Panc1 (cell line): ENCODE measurements at places on chromosomes 4 and X.

- H3K4me3 ChIP-seq: peak overlapping the region; percentile 67
- no peak for DNase-seq
- H3K27ac ChIP-seq: peak overlapping the region; percentile 65
- no peaks in the 10 kb centered on the region for H3K36me3 ChIP-seq
- H3K27me3 ChIP-seq: no peaks in the 10 kb centered on the region
These were observed 668 bp upstream of the TAPT1 start for GRCh38 chr4:16226816-16227461.

- H3K4me1 ChIP-seq: peaks cover 11% of the 10 kb centered on the region
- no peak for DNase-seq
- no peak overlapping the region for H3K4me3 ChIP-seq
- no peaks in the 10 kb centered on the region for H3K27me3 ChIP-seq
- peaks cover 2% of the 10 kb centered on the region for H3K36me3 ChIP-seq
- no peak overlapping the region for H3K27ac ChIP-seq
These were observed 3.8 kb downstream of the TCEAL9 start for GRCh38 chrX:103360092-103360491.

DNA sequence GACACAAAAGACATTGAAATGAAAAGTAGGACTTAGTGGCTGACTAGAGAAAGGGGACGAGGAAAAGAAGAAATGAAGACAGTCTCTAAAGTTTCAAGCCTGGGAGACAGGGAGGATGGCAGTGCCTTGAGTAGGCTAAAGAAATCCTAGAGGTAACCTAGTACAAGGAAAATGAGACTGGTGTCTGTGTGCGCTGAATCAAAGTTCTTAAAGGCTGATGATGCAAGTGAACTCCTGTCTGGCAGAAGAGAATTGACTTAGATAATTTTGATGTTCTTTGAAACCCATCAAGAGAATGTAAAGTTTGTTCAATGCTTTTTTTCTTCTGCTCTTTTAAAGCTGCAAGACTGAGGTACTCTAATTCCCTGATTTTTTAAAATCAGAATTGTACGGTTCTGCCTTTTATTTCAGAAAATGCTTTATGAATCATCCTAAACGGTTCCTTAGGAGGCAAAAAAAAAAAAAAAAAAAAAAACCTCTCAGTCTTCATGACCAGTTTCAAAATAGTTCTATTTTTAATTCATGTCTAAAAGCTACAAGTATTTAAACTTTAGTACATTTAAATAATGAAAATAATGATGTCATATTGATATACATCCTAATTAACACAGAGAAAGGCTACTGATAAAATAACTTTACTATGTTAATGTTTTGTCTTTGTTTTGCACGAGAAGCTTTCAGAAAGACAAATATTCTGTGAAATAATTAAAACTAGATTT is 189.8 kb downstream of the PPP3CA start:
- H3K27ac ChIP-seq: no peak overlapping the region
- no peaks in the 10 kb centered on the region for H3K36me3 ChIP-seq
- no peak for DNase-seq
- H3K4me3 ChIP-seq: no peak overlapping the region
- no peaks in the 10 kb centered on the region; the same call in 1 of the 2 replicates for H3K4me1 ChIP-seq

DNA sequence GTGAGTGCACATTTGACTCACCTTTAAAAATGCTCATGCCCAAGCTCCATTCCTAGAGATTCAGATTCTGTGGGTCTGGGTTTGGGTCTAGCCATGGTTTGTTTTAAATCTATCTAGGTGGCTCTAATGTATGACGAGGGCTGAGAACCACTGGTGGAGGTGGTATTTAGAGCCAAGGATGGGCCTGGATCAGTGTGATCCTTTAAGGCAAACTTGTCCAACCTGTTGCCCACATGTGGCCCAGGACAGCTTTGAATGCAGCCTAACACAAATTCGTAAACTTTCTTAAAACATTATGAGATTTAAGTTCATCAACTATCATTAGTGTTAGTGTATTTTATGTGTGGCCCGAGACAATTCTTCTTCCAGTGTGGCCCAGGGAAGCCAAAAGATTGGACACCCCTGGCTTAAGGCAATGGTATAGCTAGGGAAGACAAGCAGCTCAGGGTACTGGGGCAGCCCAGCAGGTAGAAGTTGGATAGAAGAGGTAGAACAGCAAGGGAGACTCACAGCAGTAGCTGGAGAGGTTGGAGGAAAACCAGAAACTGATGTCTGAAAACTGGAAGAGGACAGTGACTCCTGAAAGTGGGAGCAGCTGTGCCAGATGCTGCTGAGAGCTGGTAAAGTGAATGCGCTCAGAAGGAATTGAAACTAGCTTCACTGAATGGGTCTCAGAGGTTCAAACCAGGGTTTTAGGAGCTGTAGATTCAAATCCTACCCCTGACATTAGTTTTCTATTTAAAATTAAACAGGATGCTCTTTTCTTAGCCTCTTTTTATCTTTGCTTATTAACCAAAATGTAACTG is 18.2 kb downstream of the ADD1 start:
- DNase-seq: no peak
- H3K27me3 ChIP-seq: no peaks in the 10 kb centered on the region
- H3K36me3 ChIP-seq: no peaks in the 10 kb centered on the region

DNA sequence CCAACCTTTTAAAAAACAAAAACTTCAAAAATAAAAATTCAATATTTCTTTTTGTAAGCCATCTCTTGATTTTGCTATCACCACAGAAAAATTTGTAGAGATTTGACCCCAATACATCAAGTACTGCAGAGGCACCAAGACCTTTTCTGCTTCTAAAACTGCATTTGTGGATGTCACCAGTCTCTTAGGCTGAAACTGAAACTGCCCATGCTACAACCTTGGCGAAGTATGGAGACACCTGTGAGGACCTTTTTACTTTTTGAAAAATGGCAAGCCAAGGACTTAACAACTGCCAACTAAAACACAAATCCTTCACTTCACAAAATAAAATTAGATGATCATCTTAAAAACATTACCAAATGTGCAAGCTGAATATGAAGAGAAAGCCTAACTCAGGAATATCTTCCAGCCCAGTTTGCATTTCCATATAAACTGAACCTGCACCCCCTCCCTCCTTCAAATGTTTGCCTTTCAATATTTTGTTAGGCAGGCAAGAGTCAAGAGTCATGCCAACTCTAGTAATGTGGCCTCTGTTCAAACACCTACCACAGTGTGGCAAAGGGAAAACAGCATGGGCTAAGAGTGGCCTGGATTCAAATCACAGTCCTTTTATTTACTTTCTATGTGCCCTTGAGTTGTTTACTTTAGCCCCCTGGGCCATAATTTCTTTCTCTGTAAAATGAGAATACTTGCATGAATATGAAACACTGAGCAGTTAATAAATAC is 389.4 kb downstream of the OPHN1 start:
- no peaks in the 10 kb centered on the region for H3K36me3 ChIP-seq
- DNase-seq: no peak
- H3K4me1 ChIP-seq: no peaks in the 10 kb centered on the region

GRCh38 chr4:1600811-1601532 is 83.1 kb downstream of the FAM53A start:
- no peak overlapping the region for H3K4me3 ChIP-seq
- no peaks in the 10 kb centered on the region for H3K27me3 ChIP-seq
- no peaks in the 10 kb centered on the region for H3K36me3 ChIP-seq
- H3K4me1 ChIP-seq: peaks cover 4% of the 10 kb centered on the region
- no peak overlapping the region for H3K27ac ChIP-seq

GRCh38 chrX:41862562-41863184 is 60.7 kb downstream of the CASK start:
- no peaks in the 10 kb centered on the region for H3K4me1 ChIP-seq
- no peaks in the 10 kb centered on the region for H3K36me3 ChIP-seq
- H3K27me3 ChIP-seq: no peaks in the 10 kb centered on the region

DNA sequence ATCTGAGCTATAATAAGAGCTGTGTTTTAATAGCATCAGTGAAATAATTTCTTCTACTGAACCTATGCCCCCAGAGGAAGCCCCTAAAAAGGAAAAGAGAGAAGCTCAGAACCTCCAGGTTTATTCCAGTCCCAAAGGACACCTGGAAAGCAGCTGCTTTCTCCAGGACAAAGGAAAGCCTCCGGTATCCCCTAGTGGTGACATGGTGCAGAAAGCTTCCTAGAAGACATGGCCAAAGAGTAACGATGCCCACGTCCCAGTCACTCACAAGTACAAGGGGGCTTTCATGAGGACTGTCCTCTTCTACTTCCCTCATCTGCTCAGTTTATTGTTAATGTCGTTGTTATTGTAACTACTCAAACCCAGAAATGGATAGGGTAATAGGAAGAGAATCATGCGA is 343.9 kb downstream of the UNC5C start:
- H3K36me3 ChIP-seq: no peaks in the 10 kb centered on the region
- no peaks in the 10 kb centered on the region for H3K27me3 ChIP-seq
- H3K4me1 ChIP-seq: no peaks in the 10 kb centered on the region

- no peaks in the 10 kb centered on the region for H3K4me1 ChIP-seq
- no peak for DNase-seq
- H3K4me3 ChIP-seq: peak overlapping the region; percentile 56
- H3K27me3 ChIP-seq: no peaks in the 10 kb centered on the region
These were observed 587 bp downstream of the CD99 start for GRCh38 chrX:2691543-2692220.

GRCh38 chr4:111773858-111774257 is 371.4 kb upstream of the FAM241A start:
- H3K4me1 ChIP-seq: no peaks in the 10 kb centered on the region
- H3K27me3 ChIP-seq: no peaks in the 10 kb centered on the region
- H3K27ac ChIP-seq: no peak overlapping the region
- no peaks in the 10 kb centered on the region for H3K36me3 ChIP-seq

- H3K27me3 ChIP-seq: no peaks in the 10 kb centered on the region
- no peaks in the 10 kb centered on the region for H3K4me1 ChIP-seq
- no peaks in the 10 kb centered on the region for H3K36me3 ChIP-seq
- no peak overlapping the region for H3K27ac ChIP-seq
- no peak overlapping the region for H3K4me3 ChIP-seq
These were observed 17.3 kb upstream of the UVSSA start for GRCh38 chr4:1329408-1330371.

DNA sequence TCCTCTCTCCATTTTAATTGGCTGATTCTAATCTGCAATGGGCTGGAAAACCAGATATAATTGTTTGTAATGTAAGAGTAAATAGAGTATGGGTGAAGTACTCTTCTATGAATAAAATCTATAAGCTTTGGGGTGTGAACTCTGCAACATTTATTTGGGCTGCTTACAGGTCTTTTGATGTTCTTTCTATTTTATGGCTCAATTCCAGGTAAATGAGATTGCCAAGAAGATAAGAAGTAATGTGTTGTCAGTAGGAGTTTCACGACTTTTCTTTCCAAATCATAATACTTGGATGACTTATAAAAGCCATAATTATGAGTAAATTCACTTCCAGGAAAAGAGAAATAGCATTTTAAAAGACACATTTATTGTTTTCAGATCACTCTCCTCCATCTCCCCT is 103.5 kb downstream of the FMR1NB start:
- H3K4me1 ChIP-seq: no peaks in the 10 kb centered on the region
- H3K27me3 ChIP-seq: no peaks in the 10 kb centered on the region; the same call in 1 of the 2 replicates
- H3K36me3 ChIP-seq: no peaks in the 10 kb centered on the region
- H3K4me3 ChIP-seq: no peak overlapping the region

DNA sequence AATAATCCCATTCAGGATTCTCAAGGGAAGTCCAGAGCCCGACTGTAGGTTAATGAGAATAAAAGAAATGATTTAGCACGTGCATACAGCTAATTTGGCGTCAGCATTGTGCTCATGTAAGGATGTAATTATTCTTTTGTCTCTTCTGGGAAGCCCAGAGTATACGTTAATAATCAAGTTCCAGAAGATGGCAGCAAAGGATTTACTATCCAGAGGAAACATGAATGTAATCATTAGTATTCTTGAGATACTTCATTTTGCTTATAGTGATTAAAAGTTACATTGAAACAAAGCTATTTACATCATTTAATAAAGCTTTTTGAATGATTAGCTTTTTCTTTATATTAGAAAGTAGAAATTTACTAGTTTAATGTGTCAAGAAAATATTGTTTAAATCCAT is 27.1 kb upstream of the MAP9 start:
- no peak overlapping the region for H3K4me3 ChIP-seq
- no peaks in the 10 kb centered on the region for H3K36me3 ChIP-seq
- no peaks in the 10 kb centered on the region for H3K4me1 ChIP-seq
- H3K27me3 ChIP-seq: no peaks in the 10 kb centered on the region
- H3K27ac ChIP-seq: no peak overlapping the region
- peak; percentile 20 for DNase-seq

DNA sequence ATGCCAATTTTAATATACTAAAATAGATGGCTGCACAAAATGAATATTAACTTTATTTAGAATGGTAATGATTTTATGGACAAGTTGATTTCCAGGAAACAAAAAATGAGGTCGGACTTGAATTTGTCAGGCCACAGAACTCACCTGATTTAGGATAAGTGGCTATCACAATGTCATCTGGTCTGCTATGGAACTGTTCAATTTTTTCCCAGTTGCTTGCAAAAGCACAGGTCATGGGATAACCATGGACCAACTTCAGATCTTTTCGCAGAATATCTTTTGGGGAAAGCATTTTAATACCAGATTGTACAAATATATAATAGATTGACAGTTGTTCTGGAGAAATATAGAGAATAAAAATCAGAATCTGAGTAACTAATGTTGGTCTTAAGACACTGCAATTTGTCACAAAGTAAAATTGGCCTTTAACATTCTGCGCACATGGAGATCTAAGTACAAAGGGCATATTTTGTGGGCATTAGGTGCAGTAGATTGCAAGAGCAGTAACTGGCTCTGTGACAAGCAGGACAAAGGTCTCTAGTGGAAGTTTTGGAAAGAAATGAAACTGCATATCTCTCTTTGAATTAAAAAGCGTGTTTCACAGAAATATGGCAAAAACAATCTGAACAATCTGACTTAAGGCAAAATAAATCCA is 5.4 kb downstream of the SULT1B1 start:
- H3K27me3 ChIP-seq: no peaks in the 10 kb centered on the region
- H3K36me3 ChIP-seq: no peaks in the 10 kb centered on the region
- no peak overlapping the region for H3K4me3 ChIP-seq
